ENCODE measurements at places on chromosomes 16 and 17.
A peak's percentile ranks its signal among the peaks of the same experiment; 100 is the strongest.

DNA sequence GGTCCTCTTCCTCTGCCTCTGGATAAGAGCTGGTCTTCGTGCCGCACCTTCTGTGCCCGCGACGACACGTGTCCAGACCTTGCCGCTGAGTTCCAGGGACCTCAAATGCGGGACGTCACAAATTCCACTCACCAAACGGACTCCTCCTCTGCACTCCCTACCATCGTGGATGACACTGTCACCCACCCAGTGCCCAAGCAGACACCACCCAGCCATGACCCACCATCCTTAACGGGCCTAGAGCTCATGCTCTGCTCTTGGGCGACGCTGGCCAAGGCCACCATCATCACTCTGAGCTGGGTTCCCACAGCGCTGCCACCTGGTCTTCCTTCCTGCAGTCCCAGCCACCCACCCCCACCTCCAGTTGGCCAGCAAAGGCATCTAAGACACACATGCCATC, 96.4 kb upstream of the RPL38 start:
- no peak for DNase-seq

DNA sequence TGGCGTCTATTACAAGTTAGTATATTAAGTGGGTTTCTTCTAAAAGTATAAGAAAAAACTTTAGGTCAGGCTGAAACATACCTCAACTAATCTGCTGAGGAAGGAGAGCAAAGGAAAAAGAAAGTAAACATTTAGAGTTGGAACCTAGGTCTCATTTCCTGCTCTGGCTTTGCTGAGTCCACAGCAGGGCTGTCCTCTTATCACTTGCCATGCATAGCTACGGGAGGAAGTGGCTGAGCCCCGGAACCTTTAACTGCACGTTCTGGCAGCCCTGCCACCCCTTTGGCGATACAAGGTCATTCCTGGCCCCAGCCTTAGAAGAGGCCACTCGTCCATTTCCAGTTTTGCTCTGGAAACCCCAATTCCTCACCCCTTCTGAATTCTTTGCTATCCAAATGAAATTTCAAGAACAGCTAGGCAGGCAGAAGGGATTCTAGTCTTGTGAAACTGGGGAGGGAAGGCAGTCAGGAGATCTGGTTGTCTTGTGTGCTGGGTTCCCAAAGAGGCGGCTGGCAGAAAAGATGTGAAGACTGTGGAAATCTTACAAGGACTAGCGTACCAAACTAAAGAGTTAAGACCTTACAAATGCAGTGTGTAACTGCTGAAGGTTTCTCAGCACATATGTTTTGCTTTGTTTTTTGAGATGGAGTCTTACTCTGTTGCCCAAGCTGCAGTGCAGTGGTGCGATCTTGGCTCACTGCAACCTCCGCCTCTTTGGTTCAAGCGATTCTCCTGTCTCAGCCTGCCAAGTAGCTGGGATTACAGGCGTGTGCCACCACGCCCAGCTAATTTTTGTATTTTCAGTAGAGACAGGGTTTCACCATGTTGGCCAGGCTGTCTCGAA, 19.1 kb downstream of the WIPI1 start:
- no peak for DNase-seq

DNA sequence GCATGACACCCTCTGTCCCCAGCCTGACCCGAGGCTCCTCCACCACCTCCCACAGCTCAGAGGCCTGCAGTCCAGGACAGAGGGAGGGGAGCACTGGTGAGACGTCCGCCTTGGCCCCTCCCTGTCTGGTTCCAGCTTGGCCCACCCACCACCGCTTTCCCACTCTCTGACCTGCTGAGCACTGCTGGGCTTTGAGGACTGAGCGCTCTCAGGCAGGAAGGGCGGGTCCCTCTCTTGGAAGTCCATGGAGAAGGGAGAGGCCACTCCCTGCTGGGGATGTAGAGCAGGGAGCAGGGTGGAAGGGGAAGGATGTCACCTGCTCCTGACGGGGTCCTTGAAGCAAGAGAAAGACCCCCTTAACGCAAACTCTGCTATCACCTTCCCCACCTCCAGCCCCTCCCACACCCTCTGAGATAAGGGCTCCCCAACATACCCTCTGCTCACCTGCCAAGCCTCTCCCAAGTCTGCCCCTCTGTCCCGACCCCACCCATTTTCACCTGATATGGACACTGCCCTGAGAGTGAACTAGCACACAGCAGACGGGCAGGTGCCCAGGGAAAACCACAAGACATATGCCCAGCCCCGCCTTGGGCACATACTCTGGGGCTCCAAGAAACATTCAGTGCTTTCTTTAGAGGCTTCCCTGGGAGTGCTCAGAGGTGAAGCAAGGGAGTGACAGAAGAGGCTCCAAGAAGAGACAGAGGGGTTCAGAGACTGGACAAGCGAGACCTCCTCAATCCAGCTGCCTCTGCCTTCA, 1.4 kb downstream of the OSBPL7 start:
- DNase-seq = no peak

DNA sequence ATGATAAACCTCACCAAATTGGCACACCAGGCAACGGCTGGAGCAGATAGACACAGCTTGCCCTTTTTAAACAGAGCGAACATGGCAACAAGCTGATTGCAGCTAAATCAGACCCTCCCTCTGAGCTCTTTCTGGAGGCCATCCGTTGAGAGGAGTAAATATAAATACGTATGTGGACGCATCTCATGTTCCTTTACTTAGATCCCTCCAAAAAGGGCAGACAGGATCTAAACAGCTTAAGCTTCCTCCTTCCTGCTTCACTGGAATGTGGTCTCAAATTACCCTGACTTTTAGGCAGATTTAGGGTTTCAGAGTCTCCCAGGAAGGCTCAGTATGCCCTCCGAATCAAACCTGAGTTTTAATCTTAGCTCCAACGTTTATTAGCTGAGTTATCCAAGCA, 204.7 kb upstream of the GOT2 start:
- no peak for DNase-seq

GRCh38 chr16:11698271-11698689, 30.0 kb downstream of the SNN start:
- DNase-seq = no peak

DNA sequence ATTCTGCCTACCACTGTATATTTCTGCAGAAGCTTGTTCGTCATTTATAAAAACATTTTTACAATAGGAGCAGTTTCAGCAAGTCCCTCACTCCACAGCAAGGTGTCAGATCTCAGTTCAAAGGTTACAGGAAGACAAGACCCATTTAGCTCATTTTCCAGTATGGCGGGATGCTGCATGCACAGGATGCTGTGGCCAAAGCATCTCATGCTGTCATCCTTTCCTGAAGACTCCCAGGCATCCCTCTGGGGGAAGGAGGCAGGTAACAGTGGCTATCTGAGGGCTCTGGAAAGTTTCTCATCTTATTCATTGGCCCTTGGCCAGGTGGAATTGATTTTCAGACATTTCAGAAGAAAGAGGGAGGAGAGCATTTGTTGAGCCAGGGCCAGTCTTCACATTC, 539.3 kb upstream of the CDH5 start:
- no peak for DNase-seq

DNA sequence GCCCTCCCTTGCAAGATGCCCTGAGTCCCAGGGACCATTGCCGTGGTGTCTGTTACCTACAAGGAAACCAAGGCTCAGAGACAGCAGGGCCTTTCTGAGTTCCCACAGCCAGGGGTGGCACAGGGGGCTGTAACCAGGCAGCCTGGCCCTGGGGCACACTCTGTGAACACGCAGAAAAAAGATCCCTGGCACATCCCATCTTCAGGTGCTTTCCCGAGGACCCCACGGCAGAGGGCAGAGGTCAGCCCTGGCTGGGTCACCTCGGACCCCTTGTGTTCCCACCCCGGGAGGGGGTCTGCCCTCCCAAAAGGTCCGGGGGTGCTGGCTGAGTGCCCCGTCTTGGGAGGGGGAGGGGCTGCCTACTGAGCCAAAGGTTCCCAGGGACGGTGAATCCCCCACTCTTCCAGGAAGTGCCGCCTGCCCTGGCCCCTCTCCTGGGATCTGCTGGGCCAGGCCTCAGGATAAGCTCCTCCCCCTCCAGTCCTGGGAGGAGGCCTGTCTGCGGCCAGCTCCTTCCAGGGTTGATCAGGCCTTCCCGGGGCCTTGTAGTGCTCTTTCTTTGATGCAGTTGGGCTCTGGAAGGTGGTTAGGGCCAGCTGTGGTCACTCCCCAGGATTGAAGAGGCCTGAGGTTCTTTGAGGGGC, 8.1 kb downstream of the GLIS2 start:
- DNase-seq = no peak

DNA sequence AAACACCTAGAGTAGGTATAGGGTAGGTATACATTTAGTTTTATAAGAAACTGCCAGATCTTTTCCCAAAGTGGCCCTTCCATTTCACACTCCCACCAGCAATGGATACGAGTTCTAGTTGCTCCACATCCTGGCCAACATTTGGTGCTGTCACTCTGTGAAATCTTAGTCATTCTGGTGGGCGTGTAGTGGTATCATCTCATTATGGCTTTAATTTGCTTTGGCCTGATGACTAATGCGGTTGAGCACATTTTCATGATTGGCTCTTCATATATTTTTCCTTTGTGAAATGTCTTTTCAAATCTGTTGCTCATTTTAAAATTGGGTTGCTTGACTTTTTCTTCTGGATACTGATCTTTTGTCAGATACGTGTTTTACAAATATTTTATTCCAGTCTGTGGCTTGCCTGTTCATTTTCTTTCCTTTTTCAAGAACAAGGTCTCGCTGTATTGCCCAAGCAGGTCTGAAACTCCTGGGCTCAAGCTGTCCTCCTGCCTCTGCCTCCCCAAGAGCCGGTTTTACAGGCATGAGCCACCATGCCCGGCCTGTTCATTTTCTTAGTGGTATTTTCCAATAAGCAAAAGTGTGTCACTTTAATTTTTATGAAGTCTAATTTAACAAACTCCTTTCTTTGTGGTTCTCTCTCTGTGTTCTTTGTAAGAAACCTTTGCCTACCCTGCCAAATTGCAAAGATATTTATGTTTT, 192.4 kb downstream of the SEC14L1 start:
- DNase-seq = peak; percentile 10

DNA sequence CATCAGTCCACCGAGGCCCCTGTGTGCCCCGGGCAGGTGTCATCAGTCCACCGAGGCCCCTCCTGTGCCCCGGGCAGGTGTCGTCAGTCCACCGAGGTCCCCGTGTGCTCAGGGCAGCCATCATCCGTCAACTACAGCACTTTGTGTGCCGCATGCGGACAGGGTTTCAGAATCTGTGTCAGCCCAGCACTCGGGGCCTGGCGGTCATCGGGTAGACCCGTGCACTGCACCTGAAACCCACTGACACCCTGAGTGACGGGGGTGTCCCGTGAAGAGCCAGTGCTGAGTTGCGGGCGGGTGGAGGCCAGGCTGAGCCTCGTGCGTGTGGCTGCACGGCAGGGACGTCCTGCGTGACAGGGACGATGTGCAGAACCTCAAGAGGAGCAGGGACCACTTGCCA, 38.4 kb downstream of the BAHCC1 start:
- no peak for DNase-seq

DNA sequence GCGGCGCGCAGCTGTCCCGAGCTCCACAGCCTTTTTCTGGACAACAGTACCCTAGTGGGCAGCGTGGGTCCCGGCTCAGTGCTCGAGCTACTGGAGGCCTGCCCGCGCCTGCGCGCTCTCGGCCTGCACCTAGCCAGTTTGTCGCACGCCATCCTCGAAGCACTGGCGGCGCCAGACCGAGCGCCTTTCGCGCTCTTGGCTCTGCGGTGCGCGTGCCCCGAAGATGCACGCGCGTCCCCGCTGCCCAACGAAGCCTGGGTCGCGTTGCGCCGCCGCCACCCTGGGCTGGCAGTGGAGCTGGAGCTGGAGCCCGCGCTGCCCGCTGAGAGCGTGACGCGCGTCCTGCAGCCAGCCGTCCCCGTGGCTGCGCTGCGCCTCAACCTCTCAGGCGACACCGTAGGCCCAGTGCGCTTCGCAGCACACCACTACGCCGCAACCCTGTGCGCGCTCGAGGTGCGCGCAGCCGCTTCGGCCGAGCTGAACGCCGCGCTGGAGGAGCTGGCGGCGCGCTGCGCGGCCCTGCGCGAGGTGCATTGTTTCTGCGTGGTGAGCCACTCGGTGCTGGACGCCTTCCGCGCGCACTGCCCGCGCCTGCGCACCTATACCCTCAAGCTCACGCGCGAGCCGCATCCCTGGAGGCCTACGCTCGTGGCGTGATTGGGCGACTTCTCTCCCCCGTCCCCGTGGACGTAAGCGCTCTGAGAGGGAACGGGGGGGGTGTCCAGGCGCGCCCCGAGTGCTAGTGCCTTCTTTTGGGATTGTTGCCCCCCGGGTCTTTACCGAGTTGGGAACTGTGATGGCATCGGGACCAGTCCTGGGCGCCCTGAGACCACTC, 1.2 kb upstream of the HSF4 start:
- peak; percentile 49 for DNase-seq

DNA sequence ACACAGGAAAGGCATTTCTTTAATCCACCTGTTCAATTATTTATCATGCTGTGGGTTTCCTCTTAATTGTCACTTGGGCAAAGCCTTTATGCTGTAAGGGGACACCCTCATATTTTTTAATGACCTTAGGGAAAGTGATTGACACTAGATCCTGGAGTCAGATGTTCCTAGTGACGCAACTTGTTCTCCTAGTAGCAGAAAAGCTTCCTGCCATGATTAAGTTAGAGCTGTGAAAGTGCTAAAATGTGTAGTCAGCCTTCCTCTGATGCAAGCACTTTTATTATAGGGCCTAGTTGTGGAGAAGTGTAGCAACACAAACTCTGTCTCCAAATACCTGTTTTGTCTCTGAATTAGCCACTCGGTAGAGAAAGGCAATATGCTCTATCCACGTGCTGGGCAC, 12.3 kb downstream of the TMEM100 start:
- DNase-seq = peak; percentile 49

GRCh38 chr16:27586711-27587110, 36.8 kb downstream of the KATNIP start:
- no peak for DNase-seq

- no peak for DNase-seq
Measured at GRCh38 chr17:51951741-51952140, 206.8 kb downstream of the CA10 start.

- DNase-seq = no peak
Measured at GRCh38 chr17:59856859-59857794, 35.6 kb downstream of the TUBD1 start.

DNA sequence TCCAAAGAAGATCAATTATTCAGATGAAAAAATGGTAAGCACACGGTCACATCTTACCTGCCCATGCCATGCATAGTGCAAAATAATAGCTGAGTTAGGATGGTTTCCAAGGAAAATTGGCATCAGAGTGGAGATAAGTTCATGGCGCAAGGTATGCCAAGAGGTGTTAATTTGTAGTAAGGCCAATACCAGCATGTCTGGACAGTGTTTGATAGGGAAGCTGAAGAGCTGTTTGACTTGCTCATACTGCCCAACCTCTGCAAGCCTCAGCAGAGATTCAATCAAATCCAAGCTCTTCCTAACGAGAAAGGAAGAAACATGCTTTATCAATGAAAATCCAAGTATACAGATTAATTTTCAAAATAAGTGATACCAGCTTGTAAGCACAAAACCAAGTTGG, 51.0 kb downstream of the CNOT1 start:
- DNase-seq = no peak
